ENCODE measurements at places on chromosomes 2 and 18. TPM values are rescaled to one million over a fixed set of nuclear protein-coding genes. Genes with fewer than 3 reads are reported as not detected.

- no peaks in the 10 kb centered on the region for H3K27me3 ChIP-seq
- no peak for DNase-seq
- H3K36me3 ChIP-seq, result no peaks in the 10 kb centered on the region
- H3K4me1 ChIP-seq, result no peaks in the 10 kb centered on the region
- no peak overlapping the region for H3K27ac ChIP-seq
Measured at GRCh38 chr2:18605115-18605514, 15.7 kb upstream of the NT5C1B start.

DNA sequence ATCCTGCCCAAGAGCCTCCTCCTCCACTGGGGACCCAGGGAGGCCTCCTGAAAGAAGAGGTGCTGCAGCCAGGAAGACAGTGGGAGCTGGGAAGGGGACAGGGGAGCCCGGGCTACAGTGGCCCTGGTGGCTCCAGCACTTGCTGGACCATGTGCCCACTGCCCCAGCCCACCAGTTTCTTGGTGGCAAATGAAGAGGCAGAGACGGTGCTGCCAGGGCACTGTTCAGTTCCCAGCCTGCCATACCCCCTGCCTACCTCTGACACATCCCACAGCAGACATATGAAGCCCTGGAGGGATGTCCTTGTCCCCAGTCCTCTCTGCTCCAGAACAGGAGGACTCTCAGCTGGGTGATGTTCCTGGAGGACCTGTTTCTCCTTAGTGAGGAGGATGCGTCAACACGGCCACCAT is 3.7 kb downstream of the RAMP1 start:
- no peaks in the 10 kb centered on the region for H3K36me3 ChIP-seq
- H3K4me3 ChIP-seq, result no peak overlapping the region
- no peak for DNase-seq
- H3K27ac ChIP-seq, result peak overlapping the region; percentile 32

DNA sequence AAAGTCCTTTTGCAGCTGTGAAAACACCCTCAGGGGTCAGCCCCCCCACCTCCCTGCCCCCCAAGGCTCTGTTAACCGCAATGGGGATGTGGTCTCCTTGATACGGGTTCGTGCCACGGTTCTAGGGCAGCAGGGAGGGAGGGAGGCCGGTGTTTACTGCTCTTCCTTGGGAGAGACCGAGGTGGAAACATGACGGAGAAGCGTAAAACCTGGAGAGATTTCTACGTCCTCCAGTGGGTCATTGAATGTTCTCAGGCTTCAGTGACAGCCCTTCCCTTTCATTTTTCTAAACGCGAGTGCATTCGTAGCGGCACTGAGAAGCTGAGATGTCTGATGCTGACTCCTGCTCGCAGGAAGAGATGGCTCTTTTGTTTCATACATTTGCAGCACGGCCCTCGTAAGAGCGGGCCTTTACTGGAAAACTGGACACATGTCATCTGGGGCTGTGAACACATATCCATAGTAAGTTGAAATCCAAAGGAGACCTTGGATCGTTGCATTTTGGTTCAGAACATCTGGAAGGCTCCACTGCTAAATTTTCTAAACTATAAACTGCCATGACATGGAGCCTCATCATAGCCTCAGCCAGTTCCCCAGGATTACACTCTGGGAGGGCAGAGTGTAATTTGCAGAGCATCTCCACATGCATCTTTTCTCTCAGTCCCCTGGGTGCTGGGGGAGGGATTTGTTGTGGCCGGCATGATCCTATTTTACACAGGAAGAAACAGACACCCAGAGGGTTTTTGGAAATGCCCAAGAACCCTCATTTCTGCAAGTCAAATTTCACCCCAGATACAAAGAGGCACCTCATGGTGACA is 40.6 kb upstream of the HDAC4 start:
- H3K36me3 ChIP-seq, result no peaks in the 10 kb centered on the region
- peak overlapping the region; percentile 21 for H3K4me3 ChIP-seq
- peaks cover 49% of the 10 kb centered on the region for H3K4me1 ChIP-seq
- no peak overlapping the region for H3K27ac ChIP-seq
- H3K27me3 ChIP-seq, result peaks cover 21% of the 10 kb centered on the region
- DNase-seq, result no peak

- no peaks in the 10 kb centered on the region for H3K27me3 ChIP-seq
- H3K27ac ChIP-seq, result no peak overlapping the region
- H3K4me1 ChIP-seq, result no peaks in the 10 kb centered on the region
- H3K36me3 ChIP-seq, result no peaks in the 10 kb centered on the region
Measured at GRCh38 chr2:52794581-52794980, 973.0 kb upstream of the CHAC2 start.

GRCh38 chr2:23843051-23843976 is 83.6 kb downstream of the ATAD2B start:
- no peaks in the 10 kb centered on the region for H3K4me1 ChIP-seq
- no peak for DNase-seq

GRCh38 chr18:51321696-51322095 is 124.2 kb upstream of the MEX3C start:
- no peaks in the 10 kb centered on the region for H3K27me3 ChIP-seq
- no peak for DNase-seq
- H3K27ac ChIP-seq, result no peak overlapping the region
- no peaks in the 10 kb centered on the region for H3K4me1 ChIP-seq
- H3K36me3 ChIP-seq, result no peaks in the 10 kb centered on the region
- no peak overlapping the region for H3K4me3 ChIP-seq

DNA sequence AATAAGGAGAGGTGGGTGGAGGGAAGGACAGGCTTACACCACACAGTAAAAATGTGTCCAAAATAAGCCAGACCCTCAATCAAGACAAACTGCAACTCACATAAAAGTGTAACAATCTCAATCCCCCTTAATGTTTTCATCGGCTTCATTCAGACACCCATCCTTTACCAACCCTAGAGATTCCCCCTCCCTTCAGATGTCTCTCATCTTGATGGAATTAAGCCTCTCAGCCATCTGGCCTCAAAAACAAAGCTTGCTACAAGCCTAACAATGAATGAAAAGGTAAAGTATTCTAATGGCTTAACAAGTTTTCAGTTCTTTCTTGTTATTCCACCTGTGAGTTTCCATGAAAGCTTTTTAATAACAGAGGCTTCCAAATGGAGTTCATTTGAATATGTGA is 5.2 kb downstream of the RTTN start:
- no peak for DNase-seq
- H3K27ac ChIP-seq, result no peak overlapping the region
- peaks cover 14% of the 10 kb centered on the region for H3K4me1 ChIP-seq
- no peaks in the 10 kb centered on the region for H3K27me3 ChIP-seq
- H3K4me3 ChIP-seq, result no peak overlapping the region

DNA sequence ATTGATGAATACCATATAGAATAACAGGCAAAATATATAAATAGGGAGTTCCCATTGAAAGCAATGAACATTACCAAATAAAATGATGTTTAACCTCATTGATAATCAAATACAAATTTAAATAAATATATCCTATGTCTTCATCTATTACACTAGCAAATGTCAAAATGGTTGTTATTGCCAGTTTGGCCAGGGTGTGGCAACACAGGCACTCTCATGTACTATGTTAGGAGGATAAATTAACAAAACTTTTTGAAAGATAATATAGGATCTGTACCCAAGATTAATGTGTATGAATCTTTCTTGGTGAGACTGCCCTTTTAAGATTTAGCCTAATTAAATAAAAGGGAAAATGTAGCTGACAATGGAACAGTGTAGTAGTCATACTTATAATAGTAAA is 659.3 kb downstream of the ERBB4 start:
- no peaks in the 10 kb centered on the region for H3K27me3 ChIP-seq
- H3K36me3 ChIP-seq, result no peaks in the 10 kb centered on the region
- H3K4me1 ChIP-seq, result no peaks in the 10 kb centered on the region
- H3K27ac ChIP-seq, result no peak overlapping the region

DNA sequence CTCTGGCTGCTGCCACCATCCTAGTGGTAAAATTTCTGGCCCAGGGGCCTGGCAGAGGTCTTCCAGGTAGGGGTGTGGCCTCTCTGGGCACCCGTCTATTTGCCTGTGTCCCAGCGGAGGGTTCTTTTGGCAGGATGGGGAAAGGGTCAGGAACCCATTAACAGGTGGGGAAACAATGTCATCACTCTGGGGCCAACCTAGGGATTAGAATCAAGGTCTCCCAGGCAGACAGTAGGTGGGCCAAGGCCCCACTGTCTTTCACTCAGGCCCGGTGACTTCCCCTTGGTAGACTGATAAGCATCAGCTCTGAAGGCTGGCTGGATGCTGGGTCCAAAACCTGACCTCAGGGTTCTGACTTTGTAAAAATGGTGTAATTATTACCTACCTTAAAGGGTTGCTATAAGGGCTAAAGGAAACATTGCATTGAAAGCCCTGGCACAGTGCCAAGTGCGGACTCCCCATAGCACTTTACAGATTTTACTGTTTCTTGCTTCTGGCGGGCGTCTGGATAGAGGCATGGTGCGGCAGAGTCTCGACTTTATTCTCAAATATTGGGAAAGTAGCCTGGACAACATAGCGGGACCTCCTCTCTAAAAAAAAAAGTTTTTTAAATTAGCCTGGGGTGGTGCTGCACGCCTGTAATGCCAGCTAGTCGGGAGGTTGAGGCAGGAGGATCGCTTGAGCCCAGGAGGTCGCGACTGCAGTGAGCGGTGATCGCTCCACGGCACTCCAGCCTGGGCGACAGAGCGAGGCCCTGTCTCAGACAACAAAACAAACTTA is 2.2 kb downstream of the LBX2 start:
- H3K4me3 ChIP-seq, result peak overlapping the region; percentile 19
- peaks cover 8% of the 10 kb centered on the region for H3K36me3 ChIP-seq
- H3K27me3 ChIP-seq, result peaks cover 32% of the 10 kb centered on the region
- no peak overlapping the region for H3K27ac ChIP-seq
- H3K4me1 ChIP-seq, result peaks cover 29% of the 10 kb centered on the region

Gene SGPP2
- 1.6 TPM for polyA plus RNA-seq

Gene DYNAP
- polyA plus RNA-seq, result not detected

Gene TEKT4
- not detected for polyA plus RNA-seq

Gene SLC38A11
- 1.4 TPM for polyA plus RNA-seq

Gene ALPG
- polyA plus RNA-seq, result not detected

Gene CPS1
- polyA plus RNA-seq, result 1.2 TPM
